Epithelial cell of umbilical artery (primary cell): ENCODE measurements at places on chromosomes 13 and 19. TPM values are rescaled to one million over a fixed set of nuclear protein-coding genes. Genes with fewer than 3 reads are reported as not detected.

CABP5 gene
- total RNA-seq, result not detected in 2 replicates

MLLT1 gene
- 3.3 and 3.9 TPM in 2 replicates for total RNA-seq

FGF21 gene
- not detected in 2 replicates for total RNA-seq

ZC3H13 gene
- total RNA-seq, result 12.8 and 14.3 TPM in 2 replicates

RGS9BP gene
- total RNA-seq, result under 0.01 and 0.32 TPM in 2 replicates

TPRX2 gene
- not detected in 2 replicates for total RNA-seq

SULT2A1 gene
- not detected in 2 replicates for total RNA-seq

PDE4C gene
- total RNA-seq, result 0.15 TPM in 1 of 2 replicates, not detected in the other

PSG6 gene
- total RNA-seq, result not detected in 2 replicates

SERP2 gene
- total RNA-seq, result 1.3 and 1.4 TPM in 2 replicates

KCNJ14 gene
- total RNA-seq, result 0.30 and 0.32 TPM in 2 replicates

LRFN3 gene
- 1.3 and 2.4 TPM in 2 replicates for total RNA-seq
